ENCODE measurements at places on chromosomes 5 and 9. TPM values are rescaled to one million over a fixed set of nuclear protein-coding genes. Genes with fewer than 3 reads are reported as not detected.

DNA sequence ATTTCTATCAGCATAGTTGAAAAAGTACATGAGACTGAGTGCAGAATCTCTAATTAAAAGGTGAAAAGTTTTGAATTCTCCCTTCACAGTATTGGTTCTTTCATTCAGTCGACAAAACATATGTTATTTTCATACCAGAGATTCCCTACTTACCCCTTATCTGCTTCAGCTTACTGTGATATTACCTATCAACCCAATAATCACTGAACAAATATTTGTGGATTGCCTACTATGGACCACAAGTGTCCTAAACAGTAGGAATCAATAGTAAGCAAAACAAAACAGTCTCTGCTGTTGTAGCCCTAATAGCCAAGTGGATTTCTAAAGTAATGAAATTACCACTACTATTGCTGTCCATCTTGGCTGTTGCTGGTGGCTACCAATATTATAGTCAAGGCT is 11.5 kb downstream of the CCDC152 start:
- H3K27ac ChIP-seq = no peak overlapping the region
- peaks cover 12% of the 10 kb centered on the region for H3K27me3 ChIP-seq
- H3K36me3 ChIP-seq = no peaks in the 10 kb centered on the region
- H3K4me1 ChIP-seq = no peaks in the 10 kb centered on the region

ZNF354C gene
- total RNA-seq = 12.5 TPM

AGXT2 gene
- total RNA-seq = not detected

LCN9 gene
- not detected for total RNA-seq

- H3K4me1 ChIP-seq = no peaks in the 10 kb centered on the region
- H3K27me3 ChIP-seq = peaks cover 23% of the 10 kb centered on the region
- no peak for DNase-seq
- H3K4me3 ChIP-seq = no peak overlapping the region
Observed at GRCh38 chr5:71974622-71975021, 132.7 kb upstream of the MAP1B start.

Measured in activated T-cell treated with anti-CD3 and anti-CD28 coated beads, Interleukin-2, amount 50 U/mL, for 72 hours (primary cell).